ENCODE measurements at places on chromosomes 11 and 22.
A peak's percentile ranks its signal among the peaks of the same experiment; 100 is the strongest.

- no peak for DNase-seq
These were observed 14.1 kb upstream of the TSKU start for GRCh38 chr11:76768909-76769560.

DNA sequence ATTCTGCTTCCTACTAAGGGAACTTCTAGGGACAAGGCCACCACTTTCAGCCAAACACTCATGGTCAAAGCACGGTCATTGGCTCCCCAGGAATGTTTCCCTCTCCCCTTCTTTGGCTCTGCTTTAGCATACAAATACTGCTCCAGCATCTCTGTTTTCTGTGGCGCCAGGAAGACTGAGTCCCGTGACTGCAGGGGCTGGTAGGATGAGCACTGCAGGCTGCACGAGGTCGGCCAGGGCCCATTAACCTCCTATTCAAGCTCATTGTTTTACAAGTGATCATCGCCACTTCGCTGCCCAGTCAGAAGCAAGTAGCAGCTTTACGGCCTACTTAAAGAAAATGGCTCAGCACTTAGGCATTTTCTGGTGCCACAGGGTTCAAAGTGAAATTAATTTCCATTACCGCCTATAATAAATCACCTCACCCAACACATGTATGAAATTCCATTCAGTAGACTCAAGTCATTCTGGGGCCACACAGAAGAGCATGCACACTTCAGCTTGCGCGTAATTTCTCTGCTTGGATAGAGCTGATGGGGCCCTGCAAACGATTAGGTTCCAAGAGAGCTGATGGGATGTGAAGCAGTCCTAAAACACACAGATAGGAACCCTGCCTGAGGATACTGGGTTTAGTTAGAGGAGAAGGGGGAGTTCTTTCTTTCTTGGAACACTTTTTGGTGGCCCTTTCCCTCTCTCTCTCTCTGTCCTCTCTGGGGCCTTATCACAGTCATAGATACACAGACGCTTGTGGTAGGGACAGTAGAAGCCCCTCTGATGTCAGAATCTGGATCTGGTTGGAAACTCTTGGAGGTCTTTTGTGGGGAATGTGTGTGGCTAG is 173.7 kb downstream of the KIF18A start:
- no peak for DNase-seq

GRCh38 chr11:42482822-42483221 is 829.0 kb upstream of the API5 start:
- DNase-seq, result no peak

- DNase-seq, result no peak
These were observed 9.2 kb upstream of the FGF3 start for GRCh38 chr11:69828276-69828970.

GRCh38 chr11:120334894-120335462 is 1.2 kb upstream of the ARHGEF12 start:
- peak; percentile 73 for DNase-seq

DNA sequence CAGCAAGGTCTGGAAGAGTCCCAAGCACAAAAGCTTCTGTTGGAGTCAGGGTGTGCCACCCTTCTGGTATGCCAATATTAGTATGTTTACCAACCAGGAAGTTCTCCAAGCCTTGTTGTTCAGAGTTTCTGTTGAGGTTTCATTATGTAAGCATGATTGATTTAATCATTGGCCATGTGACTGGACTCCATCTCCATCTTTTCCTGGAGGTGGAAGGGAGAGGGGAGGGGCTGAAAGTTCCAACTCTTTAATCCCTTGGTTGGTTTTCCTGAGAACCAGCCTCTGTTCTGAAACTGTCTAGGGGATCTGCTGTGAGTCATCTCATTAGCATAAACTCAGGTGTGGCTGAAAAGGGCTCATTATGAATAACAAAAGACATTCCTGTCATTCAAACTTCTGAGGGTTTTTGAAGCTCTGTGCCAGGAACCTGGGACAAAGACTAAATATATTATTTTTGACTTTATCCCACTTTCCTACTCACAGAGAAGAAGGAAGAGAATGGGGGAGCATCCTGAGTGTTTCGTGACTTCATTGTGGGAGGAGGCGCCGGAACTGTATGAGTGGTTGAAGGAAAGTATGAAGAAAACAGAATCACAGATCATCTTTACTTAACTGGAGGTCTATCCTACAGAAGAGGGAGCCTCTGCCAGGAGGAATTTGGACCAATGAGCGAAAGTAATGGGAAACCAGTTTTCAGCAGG is 138.2 kb downstream of the NECTIN1 start:
- DNase-seq, result no peak

GRCh38 chr22:31230871-31231621 is 18.9 kb downstream of the LIMK2 start:
- peak; percentile 67 for DNase-seq

GRCh38 chr11:45655831-45656230 is 9.6 kb downstream of the CHST1 start:
- no peak for DNase-seq

GRCh38 chr11:5643585-5643984 is 18.8 kb downstream of the TRIM34 start:
- DNase-seq, result no peak

DNA sequence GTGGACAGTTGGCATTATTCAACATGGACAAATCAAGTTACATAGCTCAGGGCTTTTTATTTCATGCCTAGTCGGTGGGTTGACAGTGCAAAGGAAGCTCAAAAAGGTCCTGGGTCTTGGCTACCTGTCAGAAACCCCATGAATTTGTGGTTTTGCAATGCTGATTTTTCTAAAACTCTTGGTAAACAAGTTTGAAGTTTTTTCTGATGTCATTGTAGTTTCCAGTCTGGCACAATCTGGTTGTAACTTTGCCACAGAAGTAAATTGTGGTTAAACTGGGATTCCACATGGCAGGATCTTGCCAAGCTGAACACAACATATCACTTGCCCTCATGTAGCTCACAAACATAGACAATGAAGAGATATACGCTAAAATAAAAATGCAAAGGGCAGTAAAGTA is 100.8 kb downstream of the EHF start:
- no peak for DNase-seq

GRCh38 chr11:4065601-4066377 is 28.8 kb upstream of the RRM1 start:
- DNase-seq, result no peak

DNA sequence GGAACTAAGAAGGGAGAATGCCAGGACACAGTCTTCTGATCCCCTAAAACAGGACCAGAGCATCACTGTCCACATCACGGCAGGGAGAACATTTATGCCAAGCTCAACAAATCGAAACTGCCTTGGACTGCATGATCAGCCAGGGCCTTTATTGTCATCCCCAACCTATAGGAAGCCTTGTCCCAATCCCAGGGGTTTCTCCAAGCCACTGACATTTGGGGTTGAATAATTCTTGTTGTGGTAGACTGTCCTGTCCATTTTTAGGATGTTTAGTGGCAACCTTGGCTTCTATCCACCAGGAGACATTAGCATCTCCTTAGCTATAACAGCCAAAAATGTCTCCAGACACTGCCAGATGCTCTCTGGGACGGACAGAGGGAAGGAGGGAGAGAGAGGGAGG is 37.1 kb downstream of the RPL27A start:
- DNase-seq, result no peak

DNA sequence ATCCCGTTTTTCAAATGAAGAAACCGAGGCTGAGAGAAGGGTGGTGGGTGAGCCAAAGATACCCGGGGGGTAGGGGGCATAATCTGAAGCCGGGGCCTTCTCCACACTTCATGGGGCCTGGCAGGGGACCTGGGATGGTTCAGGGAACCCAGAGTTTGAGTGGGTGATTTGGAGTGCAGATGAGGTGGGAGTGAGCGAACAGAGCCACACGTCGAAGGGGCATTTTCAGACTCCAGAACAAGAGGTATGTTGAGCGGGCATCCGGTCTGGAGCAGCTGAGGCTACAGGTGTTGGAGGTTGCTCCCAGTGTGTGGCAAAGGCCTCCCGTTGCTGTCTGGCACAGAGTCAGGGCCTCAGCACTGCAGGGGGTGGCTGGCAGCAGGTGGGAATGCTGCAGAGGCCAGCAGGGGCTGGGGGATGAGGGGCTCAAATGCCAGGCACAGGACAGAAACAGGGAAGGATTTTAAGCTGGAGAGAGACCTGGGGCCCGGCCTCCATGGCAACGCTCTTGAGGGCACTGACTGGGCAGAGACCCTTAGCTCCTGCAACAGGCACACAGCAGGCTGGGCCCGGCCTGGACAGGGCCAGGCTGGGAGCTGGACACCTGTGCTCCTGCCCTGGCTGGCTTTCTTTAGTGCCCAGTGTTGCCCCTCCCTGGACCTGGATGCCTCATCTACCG is 46.2 kb downstream of the WNT11 start:
- no peak for DNase-seq

DNA sequence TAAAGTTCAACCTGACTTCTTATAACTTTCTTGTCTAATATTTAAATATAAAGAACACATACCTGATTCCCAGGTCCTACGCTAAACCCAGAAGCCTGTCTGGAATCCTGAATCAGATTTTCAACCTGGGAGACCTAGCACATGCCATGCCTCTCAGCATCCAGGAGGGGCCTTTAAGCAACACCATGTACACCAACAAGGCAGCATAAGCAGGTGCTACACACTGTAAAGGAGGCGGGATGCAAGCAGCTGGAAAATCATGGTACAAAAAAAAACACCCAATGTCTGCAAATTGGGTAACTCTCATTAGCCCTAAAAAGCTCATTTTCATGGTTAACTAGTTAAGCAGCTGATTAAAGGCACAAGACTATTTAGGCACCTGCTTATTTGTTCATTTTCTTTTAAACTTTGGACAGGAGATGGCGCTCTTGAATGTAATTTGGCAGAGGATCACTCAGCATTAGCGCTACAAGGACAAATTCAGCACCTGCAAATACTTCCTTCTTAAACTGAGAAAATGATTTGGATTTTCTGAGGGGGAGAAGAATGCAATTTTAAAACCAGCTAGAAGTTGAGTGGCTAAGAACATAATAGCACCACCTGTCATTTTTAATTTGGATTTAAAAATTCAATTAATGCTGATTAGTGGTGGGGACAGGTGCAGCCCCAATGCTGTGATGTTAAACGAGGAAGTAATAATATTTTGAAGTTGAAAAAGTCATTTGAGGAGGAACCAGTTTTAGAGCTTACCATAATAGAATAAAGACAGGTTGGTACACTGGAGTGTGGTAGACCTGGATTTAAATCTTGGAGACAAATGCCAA is 104.0 kb downstream of the FAR1 start:
- peak; percentile 71 for DNase-seq

- peak; percentile 82 for DNase-seq
These were observed 33.8 kb downstream of the OR2AG2 start for GRCh38 chr11:6737872-6738466.

DNA sequence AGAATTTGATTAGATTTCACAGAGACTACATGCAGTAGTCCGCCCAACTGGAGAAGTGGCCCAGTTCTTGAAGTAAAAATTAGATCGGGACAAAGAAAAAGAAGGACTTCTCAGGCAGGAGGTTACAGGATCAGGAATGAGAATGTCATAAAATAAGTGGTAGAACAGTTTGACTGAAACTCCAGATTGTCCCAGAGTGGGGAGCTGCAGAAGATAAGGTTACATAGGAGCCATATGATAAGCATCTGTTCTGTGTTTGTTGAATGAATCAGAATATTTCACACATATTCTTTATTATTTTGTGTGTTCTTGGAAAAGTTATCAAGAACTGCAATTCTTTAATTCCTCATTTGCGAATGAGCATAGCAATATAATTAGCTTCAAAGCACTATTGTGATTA is 210.6 kb downstream of the AASDHPPT start:
- no peak for DNase-seq

DNA sequence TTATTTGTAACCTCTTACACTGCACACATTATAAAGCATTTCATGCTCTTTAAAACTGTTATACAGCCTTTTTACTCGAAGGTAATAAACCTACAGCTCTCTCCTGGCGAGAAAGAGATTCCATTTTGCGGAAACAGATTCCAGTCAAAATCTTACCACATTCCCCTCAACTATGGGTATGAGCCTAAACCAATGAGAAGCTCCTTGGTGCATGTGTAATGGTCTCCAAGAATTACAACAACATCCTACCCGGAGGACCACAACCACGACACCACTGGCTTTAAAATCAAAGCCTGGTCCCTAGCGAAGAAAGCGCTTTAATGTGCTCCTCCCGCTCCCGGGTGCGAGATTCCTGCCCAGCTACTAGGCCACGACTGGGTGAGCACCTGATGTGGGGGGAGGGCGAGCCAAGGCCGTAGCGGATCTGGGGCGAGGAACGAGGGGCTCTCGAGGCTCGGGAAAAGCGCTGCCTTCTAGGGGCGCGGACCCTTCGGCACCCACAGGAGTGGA is 821 bp downstream of the CELF1 start:
- DNase-seq, result peak; percentile 27

GRCh38 chr11:23974051-23974450 is 522.8 kb upstream of the LUZP2 start:
- no peak for DNase-seq

GRCh38 chr22:36808721-36809344 is 8.0 kb downstream of the PVALB start:
- DNase-seq, result peak; percentile 38

- DNase-seq, result peak; percentile 90
These were observed 5.6 kb downstream of the RGL4 start for GRCh38 chr22:23696326-23696851.

- no peak for DNase-seq
These were observed 1074.5 kb downstream of the TBC1D22A start for GRCh38 chr22:47836957-47837356.

GRCh38 chr22:31091106-31091975 is 10.2 kb downstream of the SMTN start:
- DNase-seq, result no peak

- no peak for DNase-seq
These were observed 94.5 kb downstream of the CADM1 start for GRCh38 chr11:115409691-115410220.

DNA sequence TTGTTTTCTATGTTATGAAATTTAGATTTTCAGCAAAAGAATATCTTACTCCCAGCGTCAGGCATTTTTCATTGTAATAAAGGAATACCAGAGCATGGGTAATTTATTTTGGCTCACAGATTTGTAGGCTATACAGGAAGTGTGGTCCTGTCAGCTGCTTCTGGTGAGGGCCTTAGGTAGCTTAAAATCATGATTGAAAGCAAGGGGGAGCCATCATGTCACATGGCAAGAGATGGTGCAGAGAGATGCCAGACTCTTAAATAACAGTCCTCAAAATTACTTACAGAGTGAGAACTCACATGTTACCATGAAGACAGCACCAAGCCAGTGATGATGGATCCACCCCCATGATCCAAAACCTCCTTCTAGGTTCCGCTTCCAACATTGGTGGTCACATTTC is 825.0 kb upstream of the CHORDC1 start:
- no peak for DNase-seq

DNA sequence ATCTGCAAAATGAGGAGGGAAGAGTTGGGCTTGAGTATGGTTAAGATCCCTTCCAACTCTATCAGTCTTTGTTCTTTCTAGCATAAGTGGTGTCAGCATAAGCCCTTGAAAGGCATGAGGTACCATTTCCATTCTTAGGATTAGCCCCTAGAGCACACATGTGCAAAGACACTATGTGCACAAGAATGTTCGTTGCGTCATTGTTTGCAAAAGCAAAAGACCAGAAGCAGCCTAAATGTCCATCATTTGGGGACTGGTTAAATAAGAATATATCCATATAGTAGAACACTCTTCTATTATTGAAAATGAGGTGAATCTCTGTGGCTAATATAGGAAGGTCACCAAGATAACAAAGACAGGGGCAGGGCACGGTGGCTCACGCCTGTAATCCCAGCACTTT is 10.0 kb upstream of the KCTD14 start:
- no peak for DNase-seq

- DNase-seq, result no peak
These were observed 191.2 kb upstream of the TBCEL start for GRCh38 chr11:120832481-120833238.

GRCh38 chr22:47057916-47058585 is 295.6 kb downstream of the TBC1D22A start:
- no peak for DNase-seq
